Cardiac fibroblast (primary cell): ENCODE measurements at places on chromosomes 12 and 14.

GRCh38 chr12:104182621-104183378, 32.8 kb upstream of the TXNRD1 start:
- DNase-seq = peak; percentile 53

GRCh38 chr12:29346769-29347421, 34.1 kb downstream of the ERGIC2 start:
- DNase-seq = peak; percentile 7

GRCh38 chr12:1093166-1093751, 102.2 kb downstream of the ERC1 start:
- peak; percentile 81 for DNase-seq

DNA sequence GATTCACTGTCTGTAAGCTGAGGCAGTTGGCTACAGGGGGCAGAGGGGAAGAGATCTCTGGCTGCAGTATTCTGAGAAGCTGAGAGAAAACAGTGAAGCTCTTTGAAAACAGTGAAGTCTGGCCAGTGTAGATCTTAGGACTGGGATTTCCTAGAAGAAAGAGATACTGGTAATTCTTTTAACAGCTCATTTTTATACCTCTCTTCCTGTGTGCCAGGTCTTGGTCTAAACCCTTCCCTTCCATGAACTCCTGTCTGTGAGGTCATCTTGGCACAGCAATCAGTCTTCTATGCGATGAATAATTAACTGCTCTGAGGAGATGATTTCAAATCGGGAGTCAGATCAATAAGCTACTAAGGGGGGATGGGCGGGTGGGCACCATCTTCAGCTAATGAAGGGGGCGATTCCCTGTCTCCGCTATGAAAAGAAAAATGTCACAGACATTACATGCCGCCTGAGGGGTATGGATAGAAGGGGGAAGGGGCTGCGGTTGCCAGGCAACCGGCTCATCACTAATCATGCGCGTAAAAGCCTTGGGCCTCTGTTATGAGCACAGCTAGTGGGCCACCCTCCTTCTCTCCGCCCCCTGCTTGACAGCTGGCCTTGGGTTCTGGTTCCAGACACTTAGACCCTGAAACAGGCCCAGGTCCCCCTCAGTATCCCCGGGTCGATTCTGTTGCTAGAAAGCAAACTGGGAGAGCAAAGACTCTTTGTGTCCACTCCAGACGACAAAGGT, 75.3 kb upstream of the CEP83 start:
- DNase-seq = no peak

DNA sequence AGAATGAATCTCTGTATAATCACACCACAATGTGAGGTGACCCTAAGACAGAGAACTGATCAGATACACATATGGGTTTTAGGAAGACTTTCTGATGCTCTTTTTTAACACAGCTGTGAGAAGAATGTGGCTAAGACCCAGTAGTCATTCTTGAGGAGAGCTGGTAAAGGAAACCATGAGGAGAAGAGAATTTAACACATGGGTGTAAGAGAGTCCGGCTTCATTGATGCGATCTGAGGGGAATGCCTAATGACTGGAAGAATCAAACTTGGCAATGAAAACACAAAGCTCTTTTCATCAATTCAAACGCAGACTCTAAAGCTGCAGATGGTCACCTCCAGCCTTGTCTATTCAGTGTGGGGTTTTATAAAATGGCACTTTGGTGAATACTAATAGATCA, 79.3 kb downstream of the FOXA1 start:
- no peak for DNase-seq

DNA sequence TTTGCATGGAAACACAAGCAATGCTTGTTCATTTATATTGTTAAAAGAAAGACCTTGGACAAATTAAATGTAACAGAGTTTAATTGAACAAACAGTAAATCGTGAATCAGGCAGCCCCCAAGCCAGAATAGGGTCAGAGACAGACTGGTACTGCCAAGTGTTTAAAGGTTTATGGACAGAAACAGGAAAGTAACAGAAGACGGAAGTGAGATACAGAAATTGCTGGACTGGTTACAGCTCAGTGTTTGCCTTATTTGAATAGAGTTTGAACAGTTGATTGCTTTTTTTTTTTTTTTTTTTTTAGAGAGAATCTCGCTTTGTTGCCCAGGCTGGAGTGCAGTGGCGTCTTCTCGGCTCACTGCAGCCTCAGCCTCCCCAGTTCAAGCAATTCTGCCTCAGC, 50.3 kb downstream of the DAO start:
- DNase-seq = no peak

DNA sequence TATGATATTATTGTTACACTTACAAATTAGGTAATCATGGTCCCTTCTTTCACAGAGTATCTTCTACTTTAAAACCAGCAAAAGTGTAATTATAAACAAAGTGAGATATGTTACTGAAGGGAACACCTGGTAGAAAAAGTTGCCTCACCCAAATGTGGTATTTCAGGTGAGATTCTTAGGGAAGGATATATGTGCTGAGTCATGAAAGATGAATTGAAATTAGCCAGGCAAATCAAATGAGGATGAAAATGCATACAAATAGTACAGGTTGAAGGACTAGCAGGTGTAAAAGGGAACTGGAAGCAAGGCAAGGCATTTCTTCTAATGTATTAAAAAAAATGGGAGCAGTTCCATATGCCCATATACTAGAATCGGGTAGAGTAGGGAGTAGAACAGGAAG, 220.9 kb downstream of the PRKD1 start:
- no peak for DNase-seq
